ENCODE measurements at places on chromosomes 13 and 19.

GRCh38 chr19:10155839-10156238 is 36.1 kb upstream of the EIF3G start:
- DNase-seq, result no peak

GRCh38 chr13:49098771-49099512 is 121.2 kb upstream of the MLNR start:
- peak; percentile 32 for DNase-seq

GRCh38 chr19:51417810-51418157 is 342 bp upstream of the SIGLEC10 start:
- no peak for DNase-seq

- DNase-seq, result peak; percentile 36
Measured at GRCh38 chr19:21314676-21315075, 14.5 kb downstream of the ZNF708 start.

DNA sequence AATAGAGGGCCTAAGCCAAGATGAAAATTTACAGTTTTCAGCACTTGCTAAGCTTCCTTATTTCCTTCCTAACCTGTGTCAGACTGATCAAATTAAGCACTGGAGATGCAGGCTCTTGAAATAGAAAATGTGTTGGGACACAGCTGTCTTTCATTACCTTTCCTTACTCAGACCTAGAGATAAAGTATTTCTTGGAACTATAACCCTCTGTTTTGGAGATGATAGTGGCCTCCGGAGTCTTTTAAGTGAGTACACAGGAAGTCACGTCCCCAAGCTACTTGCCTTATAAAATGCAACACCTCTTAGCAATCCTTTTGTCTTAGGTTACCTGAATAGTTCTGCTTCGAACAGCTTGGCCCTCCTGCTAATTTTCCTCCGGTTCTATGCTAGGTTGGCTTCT is 12.4 kb upstream of the AKAP11 start:
- no peak for DNase-seq

DNA sequence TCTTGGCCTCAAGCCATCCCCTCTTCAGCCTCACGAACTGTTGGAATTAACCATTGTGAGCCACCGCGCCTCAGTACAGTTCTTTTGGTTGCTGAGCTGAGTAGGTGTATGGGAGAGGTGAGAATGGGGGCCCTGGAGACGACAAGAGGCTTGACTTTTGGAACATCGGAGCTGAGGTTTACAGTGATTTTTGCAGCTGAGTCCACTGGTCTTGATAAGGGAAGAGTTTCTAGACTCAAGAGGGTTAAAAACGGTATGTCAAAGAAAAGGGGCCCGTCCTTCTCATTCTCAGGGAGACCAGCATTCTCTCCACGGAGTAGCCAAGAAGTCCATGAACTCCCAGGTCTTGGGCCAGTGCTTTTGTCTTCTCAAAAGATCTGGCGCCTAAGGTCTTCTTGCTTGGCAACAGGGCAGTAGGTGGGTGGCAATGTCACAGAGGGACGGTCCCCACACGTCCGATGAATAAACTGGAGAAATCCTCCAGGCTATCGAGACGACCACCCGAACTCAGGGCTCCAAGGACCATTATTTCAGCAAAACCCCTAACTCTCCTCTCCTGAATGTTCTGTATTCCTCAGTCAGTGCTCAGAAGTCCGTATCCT is 6.4 kb upstream of the QTRT1 start:
- DNase-seq, result no peak

- DNase-seq, result no peak
Measured at GRCh38 chr19:3122512-3122870, 13.3 kb upstream of the GNA15 start.

DNA sequence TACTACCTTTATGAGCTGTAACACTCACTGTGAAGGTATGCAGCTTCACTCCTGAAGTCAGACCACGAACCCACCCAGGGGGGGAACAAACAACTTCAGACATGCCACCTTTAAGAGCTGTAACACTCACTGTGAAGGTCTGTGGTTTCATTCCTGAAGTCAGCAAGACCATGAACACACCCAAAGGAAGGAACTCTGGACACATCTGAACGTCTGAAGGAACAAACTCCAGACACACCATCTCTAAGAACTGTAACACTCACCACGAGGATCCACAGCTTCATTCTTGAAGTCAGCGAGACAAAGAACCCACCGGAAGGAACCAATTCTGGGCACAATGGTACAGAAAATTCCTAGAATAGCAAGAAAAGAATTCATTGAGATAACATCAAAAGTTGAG is 1796.5 kb upstream of the MIR17HG start:
- DNase-seq, result no peak

DNA sequence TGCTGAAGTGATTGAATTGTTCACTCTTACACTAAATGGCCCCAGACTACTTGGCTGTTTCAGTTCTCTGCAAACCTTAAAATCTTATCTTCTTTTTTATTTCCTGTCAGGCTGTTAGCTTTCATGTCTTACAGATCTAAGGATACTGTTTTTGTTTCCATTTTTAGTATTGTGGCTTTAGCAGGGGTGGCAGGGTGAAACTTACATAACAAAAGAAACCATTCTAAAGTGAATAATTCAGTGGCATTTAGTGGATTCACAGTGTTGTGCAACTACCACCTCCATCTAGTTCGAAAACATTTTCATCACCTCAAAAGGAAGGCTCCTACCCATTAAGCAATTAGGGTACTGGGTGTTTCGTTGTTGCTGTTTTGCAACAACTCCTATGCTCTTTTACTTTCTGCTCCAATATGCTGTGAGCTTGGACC is 19.8 kb downstream of the TMEM272 start:
- DNase-seq, result peak; percentile 52

DNA sequence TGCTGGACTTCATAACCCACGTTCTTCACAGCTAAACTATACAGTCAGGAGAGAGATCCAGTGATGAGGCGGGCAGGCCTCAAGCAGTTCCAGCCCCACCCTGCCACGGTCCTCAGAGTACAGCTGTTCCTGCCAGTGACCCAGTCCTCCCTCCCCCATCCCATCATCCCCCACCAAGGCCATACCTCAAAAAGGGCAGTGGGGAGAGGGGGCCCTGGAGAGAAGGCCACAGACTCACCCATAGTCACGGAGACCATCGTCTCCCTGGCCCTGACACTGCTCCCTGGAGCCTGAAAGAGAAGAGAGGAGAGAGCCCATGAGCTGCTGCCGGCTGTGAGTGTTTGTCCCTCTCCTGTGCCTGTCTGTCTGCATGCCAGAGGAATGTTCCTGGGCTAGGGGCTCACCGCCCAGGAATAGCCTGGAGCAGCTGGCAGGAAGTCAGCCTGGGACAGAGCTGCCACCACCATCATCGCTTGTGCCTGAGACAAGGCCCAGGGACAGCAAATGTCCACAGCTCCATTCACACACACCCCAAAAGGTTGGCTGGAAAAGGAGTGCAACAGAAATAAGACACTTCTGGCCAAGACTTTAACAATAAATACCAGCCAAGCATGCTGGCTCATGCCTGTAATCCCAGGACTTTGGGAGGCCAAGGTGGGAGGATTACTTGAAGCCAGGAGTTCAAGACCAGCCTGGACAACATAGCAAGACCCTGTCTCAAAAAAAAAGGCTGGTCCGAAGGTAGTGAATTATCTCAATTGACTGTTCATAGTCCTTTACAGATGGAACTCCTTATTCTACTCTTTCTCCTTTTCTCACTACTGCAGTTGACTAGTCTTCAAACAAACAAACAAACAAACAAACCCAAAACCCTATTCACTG is 6.4 kb downstream of the C19orf47 start:
- DNase-seq, result peak; percentile 50

DNA sequence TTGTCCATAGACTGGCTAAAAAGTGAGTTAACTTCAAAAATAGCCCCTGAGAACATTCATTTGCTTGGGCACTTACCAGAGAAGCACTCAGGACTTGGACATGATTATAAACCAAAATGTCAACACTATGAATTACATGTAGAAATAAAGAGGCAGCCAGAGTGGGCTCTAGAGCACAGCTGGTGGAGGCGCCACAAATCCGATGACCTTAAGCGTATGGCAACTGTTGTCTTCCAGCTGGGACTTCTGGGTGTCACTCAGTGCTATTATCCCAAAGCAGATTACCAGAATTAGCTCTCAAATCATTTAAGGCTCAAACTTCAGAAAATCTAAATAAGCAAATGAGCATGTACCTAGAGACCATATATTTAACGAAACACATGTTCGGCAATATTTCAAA is 1255.5 kb upstream of the SLC10A2 start:
- no peak for DNase-seq

DNA sequence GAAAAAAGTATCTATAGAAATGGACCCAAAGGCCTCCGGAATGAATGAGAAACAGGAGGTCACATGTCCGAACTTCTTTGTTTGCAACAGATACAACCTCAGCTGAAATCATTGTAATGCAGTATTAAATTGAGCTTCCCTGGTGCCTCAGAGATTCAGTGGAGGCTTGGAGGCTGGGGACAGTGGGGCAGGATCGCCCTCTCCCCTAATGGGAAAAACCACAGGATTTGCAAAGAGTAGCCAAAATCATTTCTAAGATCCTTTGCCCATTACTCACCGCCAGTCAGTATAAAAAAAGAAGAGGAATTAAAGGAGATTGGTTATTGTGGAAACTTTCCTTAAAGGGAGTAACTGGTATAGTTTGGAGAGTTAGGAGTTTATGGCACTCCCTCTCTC is 30.4 kb upstream of the IRS2 start:
- peak; percentile 67 for DNase-seq

Measured in adipocyte (in vitro differentiated cells).